Stimulated activated CD4-positive, alpha-beta T cell treated with anti-CD3 and anti-CD28 coated beads, Interleukin-2, amount 100 ng/mL, for 48 hours (primary cell): ENCODE measurements at places on chromosomes 1 and 21.
A peak's percentile ranks its signal among the peaks of the same experiment; 100 is the strongest.

DNA sequence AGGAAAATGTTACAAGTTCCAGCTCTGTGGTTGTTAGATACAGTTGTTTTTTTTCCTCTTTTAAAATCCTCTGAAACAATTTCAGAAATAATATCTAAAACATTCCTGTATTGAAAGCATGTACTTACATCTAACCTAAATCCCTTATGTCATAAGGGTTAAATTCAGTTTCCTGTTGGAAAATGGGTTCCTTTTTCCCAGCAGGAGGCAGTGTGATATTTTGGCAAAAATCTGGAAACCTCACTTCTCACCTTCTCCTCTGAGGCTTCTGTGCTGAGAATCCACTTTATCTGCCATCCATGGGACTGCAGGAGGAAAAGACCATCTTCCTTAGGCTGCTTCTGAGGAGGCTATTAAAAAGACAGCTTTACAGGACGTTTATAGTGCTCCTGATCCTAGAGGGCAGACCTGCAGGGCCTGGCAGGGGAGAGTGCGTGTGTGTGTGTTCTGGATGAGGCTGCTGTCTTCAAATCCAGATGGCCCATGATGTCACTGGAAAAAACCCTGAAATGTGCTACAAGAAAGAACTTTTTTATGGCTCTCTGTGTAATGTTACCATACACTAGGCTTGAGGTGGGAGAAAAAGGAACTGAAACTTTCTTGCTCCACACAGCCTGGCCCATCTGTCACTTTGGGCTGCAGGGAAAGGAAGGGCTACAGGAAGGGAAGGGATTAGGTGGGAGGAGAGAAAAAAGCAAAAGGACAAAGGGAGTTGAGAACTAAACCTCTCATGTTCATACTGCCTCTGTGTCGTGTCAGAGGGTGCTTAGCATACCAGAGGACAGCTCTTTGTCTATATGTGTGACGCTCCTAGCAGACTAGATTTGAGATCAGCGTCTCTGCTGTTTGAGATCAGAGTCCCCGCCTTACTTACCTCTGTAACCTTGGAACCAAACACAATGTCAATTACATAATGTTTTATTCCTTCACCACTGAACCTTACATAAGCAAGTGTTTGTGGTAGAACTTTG, 379.2 kb upstream of the SPAG17 start:
- DNase-seq: no peak

DNA sequence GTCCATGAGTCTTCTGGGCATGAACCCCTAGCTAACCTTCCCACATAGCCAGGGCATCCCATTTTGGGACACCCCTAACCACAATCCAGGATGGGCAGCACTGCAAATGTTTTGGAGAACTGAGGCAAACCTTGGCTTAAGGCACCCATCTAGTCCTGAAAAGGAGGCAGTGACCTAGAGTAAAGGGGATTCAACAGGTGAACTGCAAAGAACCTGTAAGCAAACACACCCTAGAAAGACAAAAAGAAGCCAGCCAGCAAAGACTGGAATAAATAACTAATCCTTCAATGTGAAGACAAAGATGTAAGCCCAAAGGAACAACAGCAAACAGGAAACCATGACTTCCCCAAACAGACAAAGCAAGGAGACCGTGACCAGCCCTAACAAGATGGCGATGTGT, 56.8 kb upstream of the PPIH start:
- no peak for DNase-seq

- no peak for DNase-seq
Measured at GRCh38 chr1:179816196-179816960, 61.2 kb downstream of the TOR1AIP2 start.

DNA sequence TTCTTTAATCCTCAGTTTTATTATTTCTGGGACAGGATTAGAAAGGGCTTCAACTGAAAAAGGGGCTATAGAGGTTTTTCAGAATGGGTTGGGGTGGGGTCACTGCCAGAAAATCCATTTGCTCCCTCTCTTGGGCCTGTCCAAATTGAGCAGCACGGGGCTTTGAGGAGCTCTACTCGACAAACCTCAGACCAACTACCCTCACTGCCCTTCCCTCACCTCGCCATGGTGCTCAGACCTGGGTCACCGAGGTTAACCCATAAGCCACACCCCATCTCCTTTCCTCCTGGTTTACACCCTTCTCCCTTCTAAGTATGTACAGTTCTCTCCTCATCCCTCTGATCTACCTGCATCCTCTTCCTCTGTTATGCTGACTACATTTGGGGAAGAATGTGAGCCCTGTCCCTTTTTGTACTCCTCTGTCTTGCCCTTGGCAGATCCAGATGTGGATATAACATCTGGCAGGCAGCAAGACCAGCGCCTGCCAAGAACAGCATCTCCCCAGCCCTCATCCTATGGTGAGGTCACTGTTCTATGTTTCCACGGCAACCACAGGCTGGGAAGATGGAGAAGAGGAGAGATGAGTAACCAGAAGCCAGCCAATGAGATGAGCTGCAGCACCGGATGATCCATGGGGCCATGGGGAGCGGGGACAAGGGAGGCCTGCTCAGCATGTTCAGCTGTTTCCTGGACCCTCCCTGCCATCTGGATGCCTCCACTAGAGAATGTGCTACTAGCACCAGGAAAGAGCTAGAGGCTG, 3.7 kb upstream of the FABP3 start:
- no peak for DNase-seq

- DNase-seq: no peak
Measured at GRCh38 chr1:170618421-170618820, 45.5 kb upstream of the PRRX1 start.

GRCh38 chr1:240612811-240613210, 856 bp upstream of the GREM2 start:
- DNase-seq: no peak

DNA sequence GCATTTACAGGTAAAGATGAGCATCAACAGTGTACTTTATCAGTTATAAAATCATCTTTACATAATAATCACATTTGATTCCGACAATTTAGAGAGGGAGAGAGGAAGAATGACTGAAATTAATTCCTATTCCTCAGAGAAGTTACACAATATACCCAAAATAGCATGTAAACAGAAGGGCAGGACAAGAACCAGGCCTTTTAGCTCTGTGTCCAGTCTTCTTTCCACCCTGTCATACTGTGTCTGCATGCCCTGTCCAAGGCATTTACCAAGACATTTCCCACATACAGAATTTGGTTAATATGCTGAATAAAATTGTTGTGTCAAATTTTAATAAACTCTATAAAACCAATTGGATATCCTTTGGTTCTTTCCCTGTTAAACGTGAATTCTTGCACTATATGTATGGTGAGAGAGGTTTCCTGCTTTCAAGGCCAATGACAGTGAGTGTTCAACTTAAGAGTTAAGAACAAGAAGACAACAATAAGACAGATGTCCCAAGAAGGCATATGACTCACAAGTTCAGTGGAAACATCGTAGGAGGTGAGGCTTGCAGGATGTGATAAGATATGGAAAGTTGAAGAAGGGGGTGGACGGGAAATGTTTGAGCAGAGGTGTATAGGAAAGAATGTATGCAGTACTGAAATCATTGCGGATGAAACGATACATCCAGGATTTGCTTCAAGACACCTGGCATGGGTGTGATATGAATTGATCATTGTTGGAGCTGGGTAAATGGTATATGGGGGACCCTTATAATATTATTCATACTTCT, 20.8 kb downstream of the LRRC8B start:
- peak; percentile 55 for DNase-seq

DNA sequence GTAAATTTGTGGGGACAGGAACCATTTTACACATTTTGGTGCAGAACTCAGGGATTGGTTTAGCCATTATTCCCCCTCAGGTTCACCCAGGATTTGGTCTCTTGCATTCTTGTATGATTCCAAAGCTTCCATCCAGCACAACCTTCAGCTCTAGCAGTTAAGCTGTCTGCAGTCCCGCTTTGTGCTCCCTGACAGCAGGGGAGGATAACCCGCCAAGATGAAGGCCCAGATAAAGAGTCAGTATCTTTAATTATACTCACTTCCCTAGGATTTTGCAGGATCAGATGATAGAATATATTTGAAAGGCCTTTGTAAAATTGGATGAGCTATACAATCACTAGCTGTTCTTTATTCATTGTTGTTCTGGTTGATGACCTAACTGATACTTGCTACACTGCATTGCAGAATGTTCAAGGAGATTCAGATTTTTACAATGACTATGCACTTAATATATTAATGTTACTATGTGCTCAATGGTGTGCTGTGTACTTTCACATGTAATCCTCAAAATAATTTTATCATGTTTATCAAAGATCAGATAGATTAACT, 49.8 kb downstream of the SLC16A1 start:
- no peak for DNase-seq

DNA sequence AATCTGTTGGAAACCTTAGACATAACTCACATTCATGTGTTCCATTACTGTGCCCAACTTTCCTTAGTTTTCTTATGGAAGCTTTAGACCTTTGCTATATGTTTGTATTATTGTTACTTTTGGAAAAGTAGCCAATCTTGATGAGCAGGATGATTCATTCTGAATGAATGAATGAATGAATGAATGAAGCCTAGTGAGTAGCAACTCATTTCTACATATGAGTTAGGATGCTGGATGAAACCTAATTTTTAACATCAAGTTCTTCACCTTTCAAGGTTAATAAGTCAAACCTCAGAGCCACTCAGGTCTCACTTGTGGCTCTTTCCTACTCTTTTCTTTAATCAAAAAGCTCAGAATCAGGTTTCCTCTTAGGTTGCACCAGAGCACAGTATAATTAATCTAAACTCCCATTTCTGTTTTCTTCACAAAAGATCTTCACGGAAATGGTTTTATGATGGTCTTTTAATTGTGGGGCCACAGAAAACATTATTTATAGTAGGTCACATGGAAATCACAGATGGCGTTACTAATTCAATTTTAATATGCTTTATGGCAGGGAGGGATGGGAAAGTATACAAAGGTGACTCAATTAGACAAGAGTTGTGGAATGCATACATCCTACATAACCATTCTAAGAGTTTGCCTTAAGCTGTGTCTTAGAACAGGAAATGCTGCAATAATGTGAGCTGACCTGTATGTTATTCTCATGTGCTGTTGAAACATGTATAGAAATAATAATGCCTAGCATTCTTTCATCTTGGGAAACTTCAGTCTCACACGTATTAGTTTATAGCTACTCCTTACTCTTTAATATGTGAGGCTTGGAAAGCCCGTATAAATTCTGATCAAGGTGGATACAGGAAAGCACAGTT, 4.5 kb upstream of the DDX59 start:
- DNase-seq: no peak

GRCh38 chr1:184903111-184903692, 71.1 kb downstream of the NIBAN1 start:
- DNase-seq: no peak

- DNase-seq: no peak
Measured at GRCh38 chr1:236288620-236288976, 6.8 kb upstream of the ERO1B start.

DNA sequence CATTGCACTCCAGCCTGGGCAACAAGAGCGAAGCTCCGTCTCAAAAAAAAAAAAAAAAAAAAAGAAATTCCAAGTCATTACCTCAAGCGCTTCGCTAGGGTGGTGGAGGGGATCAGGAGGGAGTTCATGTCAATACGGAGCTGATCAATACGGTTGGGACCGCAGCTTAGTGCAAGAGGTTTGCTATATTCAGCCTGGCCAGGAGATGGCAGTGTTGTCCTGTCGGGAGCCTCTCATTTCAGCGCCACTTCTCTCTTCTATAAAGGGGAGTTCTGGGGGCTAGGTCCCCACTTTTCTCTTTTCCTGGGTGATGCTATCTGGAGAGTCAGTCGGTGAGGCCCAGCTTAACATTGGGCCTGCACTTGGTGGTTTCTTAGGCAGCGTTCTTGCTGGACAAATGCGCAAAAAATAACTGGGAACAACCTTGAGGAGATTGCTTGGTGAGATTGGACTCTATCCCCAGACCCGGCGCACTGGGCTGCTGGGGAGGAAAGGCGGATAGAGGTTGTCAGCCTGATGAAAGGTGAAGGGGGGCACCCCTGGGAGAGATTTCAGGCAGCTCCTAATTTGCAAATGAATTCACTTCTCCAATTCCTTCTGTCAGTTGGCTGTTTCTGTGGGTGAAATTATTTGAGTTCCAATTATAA, 40.4 kb downstream of the KIAA0040 start:
- peak; percentile 72 for DNase-seq

DNA sequence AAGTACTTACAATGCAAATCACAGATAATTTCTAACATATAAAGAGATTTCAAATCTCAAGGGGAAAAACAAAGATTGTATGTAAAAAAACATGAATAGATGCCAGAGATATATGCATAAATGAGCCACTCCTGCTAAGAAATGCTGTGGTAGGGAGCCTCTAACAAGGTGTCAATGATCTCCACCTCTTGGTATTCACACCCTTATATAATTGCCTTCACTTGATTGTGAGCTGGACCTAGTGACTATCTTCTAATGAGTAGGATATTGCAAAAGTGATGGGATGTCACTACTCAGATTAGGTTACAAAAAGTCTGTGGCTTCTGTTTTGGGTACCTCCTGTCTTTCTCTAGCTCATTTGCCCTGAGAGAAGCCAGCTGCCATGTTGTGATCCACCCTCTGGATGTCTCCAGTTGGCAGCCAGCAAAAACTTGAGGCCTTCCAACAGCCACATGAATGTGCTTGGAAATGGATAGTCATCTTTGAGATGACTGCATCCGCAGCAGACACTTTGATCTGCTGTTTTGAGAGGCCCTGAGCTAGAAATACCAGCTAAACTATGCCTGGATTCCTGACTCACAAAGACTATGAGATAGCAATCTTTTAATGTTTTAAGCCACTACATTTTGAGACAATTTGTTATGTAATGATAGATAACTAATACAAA, 196.1 kb upstream of the FGGY start:
- no peak for DNase-seq

DNA sequence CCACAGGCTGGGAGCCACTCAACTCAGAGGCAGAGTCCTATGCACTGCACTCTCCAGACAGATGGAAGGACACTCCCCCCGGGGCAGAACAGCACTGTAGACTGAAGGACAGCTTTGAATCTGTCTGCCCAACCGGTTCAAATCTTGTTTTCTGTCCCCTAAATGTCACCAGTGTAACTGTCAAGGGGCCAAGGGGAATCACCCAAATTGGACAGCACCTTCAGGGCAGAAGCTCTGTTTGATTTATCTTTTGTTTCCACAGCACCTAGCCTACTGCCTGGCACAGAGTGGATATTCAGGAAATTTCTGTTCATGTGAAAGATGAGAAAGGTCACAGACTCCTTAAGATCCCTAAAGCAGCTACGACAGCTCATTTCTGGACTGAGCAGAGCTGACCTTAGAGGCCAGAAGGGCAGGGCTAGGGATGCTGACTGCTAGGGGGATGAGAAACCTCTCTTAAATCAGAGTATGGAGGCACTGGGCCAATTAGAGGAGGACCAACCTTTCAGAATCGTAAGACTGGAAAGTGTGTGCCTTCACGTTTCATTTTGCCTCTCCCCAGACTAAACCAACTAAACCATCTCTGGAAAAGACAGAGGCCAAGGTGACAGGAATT, 41.0 kb downstream of the ITPKB start:
- DNase-seq: no peak

- DNase-seq: no peak
Measured at GRCh38 chr1:36465731-36466369, 1.7 kb upstream of the MRPS15 start.

DNA sequence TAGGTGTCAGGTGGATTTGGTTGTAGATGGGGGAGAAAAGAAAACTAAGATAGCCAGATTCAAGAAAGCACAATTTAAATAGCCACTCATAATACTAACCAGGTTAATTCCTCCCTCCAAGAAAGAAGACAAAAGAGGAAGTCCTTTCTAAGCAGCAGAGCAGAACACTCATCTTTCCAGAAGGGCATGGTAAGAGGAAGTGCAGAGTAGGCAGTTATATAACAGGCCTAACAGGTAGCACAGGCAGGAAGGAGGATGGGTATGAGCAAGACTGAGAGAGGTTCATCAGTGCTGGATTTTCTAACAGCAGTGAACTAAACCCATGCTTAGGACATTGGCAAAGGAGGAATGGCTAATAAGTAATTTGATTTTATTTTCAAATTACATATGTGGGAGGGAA, 517.5 kb downstream of the PLPP3 start:
- no peak for DNase-seq
